ENCODE measurements at places on chromosomes 5 and 9.
A peak's percentile ranks its signal among the peaks of the same experiment; 100 is the strongest.

GRCh38 chr9:114769624-114770023 lies 36.2 kb downstream of the TNFSF15 start:
- DNase-seq = peak; percentile 29

- no peak for DNase-seq
Observed at GRCh38 chr5:78603636-78604175, 44.9 kb downstream of the LHFPL2 start.

DNA sequence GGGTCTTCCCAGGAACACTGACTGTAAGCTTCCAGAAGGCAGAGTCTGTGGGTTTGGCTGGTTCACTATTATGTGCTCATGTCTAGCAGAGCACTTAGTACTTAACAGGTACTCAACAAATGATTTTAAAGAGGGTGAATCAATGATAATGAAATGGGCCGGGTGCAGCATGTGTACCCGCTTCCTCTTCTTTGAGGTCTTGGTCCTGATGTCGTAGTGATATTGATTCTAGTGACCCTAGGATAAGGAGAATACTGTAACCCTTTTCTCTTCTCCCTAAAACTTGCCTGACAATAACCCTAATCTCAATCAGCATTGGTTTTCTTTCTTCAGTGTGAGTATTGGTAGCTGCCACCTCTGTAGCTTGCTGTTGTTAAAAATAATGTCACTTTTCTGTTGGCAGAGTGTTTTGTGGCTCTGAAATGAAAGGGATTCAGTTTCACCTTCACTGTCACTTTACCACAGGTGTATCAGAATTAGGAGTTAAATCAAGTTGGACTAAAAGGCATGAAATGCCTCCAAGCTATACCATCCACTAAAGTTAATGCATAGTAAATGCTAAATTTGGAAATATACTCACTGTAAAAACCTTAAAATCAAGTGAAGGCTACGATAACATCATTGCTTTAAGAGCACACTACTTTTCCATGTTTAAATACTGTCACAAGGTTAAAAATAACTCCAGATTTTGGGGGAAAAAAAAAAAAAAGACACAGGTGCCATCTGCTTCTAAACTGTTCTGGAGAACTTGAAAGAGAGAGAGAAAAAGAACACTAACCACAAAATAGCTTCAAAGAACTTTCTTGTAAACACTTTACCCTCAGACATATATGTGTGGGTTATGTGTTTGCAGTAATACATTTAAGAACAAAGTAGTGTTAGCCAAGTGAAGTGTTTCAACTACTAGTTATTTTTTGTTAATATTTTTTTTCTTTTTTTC lies 6.0 kb downstream of the CAMK4 start:
- no peak for DNase-seq

DNA sequence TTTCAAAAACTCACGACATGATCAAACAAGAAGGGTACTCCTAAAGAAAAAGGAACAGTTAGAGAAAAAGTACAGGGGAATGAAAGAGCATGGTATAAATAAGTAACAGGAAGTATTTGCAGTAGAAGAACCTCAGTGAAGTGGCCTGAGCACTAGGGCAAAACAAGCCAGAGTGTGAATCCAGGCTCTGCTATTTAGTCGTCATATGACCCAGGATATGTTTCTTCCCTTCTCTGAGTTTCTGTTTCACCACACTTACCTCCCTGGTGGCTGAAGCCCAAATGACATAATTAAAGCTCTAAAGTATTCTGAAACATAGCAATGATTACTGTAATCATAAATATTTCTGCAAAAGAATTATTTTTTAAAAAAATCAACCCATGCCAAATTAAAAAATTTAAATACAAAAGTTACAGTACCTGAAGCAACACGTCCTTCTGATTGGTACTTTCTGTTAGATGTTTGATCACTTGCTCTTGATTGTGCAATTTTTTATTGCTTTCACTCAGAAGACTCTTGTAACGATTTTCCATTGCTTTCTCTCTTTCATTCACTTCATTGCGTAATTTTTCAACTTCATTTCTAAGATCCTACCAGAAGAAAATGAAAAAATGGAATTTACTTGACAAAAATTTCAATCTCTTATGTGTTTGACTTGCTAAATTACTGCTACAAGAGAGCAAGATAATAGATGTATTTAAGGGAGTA lies 88.9 kb downstream of the CDK5RAP2 start:
- peak; percentile 53 for DNase-seq

- no peak for DNase-seq
Observed at GRCh38 chr5:151224372-151224771, 480 bp upstream of the CCDC69 start.

GRCh38 chr5:133293960-133294359 lies 242.1 kb downstream of the HSPA4 start:
- DNase-seq = no peak

- peak; percentile 20 for DNase-seq
Observed at GRCh38 chr9:124038239-124038638, 26.7 kb downstream of the LHX2 start.

GRCh38 chr9:24572406-24572805 lies 26.7 kb upstream of the IZUMO3 start:
- DNase-seq = no peak

DNA sequence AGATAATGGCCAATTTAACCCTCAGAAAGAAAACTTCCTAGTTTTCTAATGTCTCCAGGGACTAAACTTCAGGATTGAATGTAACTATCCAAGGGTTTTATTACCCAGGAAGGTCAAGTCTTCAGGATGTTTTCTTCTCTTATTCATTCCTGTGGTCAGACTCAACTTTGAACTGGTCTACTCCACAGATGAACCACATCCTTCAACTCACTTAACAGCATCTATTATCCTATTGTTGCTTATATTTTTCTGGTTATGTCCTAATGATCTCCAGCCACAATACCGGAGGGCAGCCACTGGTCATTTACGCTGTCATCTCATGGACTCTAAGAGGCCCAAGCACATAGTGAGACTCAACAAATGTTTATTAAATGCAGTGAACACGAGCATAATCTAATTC lies 47.2 kb upstream of the LIFR start:
- peak; percentile 30 for DNase-seq

GRCh38 chr9:92941861-92942260 lies 5.5 kb upstream of the FGD3 start:
- DNase-seq = peak; percentile 15

DNA sequence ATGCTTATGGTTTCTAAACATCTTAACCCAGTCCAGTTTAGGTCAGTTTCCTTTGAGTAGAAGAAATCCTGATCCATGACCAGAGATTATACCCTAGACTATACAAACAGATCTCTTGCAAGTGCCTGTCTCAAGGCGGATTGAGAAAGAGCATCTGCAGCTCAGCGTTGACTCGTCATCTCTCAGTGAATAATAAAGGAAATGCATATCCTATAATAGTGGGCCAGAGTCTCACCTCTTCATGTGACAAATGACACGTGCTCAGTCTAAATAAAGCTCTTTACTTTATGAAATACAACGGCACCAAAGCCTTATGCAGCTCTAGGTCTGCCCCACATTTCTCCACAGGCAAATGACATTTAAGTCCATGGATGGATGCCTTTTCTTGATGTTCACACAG lies 179.4 kb upstream of the NR3C1 start:
- peak; percentile 65 for DNase-seq

- DNase-seq = no peak
Observed at GRCh38 chr5:151720215-151720614, 33.5 kb upstream of the SPARC start.

All from AG10803 (cell line).